ENCODE measurements at places on chromosomes 6 and 20. TPM values are rescaled to one million over a fixed set of nuclear protein-coding genes. Genes with fewer than 3 reads are reported as not detected.
A peak's percentile ranks its signal among the peaks of the same experiment; 100 is the strongest.

Gene ARMH2
- not detected for total RNA-seq

Gene COL10A1
- not detected for total RNA-seq

Gene MOG
- not detected for total RNA-seq

- peaks cover 9% of the 10 kb centered on the region for H3K4me1 ChIP-seq
- H3K36me3 ChIP-seq: no peaks in the 10 kb centered on the region
- no peaks in the 10 kb centered on the region for H3K27me3 ChIP-seq
- DNase-seq: no peak
- H3K27ac ChIP-seq: peak overlapping the region; percentile 100
Observed at GRCh38 chr6:36195471-36196112, 952 bp upstream of the BRPF3 start.

- no peak overlapping the region for H3K27ac ChIP-seq
- no peak for DNase-seq
- no peak overlapping the region for H3K4me3 ChIP-seq
- no peaks in the 10 kb centered on the region for H3K27me3 ChIP-seq
Observed at GRCh38 chr6:33724102-33725023, 12.9 kb upstream of the UQCC2 start.

- DNase-seq: no peak
- H3K27ac ChIP-seq: no peak overlapping the region
- H3K36me3 ChIP-seq: no peaks in the 10 kb centered on the region
- no peaks in the 10 kb centered on the region for H3K27me3 ChIP-seq
Observed at GRCh38 chr6:55543633-55544309, 35.2 kb downstream of the HMGCLL1 start.

DNA sequence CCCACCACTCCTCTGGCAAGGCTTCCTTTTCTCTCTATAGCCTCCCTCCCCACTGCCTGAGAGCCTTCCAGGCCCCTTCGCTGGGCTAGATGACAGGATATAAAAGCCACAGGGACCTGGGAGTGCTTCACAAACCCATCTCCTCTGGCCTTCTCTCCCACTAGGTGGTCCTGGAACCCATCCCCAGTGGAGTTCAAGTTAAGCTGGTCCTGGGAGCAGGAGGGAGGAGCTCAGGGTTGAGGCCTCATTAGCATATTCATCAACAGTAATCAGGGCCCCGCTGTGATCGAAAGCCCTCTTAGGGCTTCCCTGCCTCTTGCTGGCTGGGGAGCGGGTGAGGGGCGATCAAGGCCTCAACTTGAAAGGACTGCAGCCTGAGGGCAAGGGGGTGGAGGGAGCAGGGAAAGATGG lies 9.1 kb downstream of the EBF4 start:
- H3K4me3 ChIP-seq: no peak overlapping the region
- no peaks in the 10 kb centered on the region for H3K36me3 ChIP-seq
- no peaks in the 10 kb centered on the region for H3K27me3 ChIP-seq

DNA sequence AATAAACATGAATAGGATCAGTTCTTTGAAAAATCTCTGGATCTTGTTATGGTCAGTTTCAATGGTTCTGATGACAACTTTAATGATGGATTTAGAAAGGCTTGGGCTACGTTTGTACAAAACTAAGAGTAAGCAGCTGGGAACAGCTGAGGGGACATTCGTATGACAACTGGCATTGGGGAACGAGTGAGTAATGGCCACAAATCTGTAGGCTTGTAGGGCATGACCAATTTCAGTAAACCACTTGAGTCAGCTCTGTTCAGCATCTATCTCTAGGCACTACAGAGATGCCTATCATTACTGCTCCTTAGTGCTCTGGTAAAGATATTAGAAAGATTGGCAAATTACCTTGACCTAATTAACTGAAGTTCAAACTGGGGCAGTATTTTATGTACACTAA lies 1375.6 kb downstream of the EPHA7 start:
- H3K4me3 ChIP-seq: no peak overlapping the region
- DNase-seq: no peak
- no peak overlapping the region for H3K27ac ChIP-seq
- no peaks in the 10 kb centered on the region for H3K4me1 ChIP-seq
- no peaks in the 10 kb centered on the region for H3K27me3 ChIP-seq

- no peak overlapping the region for H3K27ac ChIP-seq
- DNase-seq: no peak
- H3K36me3 ChIP-seq: no peaks in the 10 kb centered on the region
- no peaks in the 10 kb centered on the region for H3K27me3 ChIP-seq
Observed at GRCh38 chr6:169263836-169264608, 10.4 kb upstream of the THBS2 start.

GRCh38 chr6:8875986-8876385 lies 440.6 kb upstream of the SLC35B3 start:
- no peak for DNase-seq
- H3K4me3 ChIP-seq: no peak overlapping the region
- H3K27me3 ChIP-seq: no peaks in the 10 kb centered on the region
- H3K4me1 ChIP-seq: no peaks in the 10 kb centered on the region
- no peak overlapping the region for H3K27ac ChIP-seq

All from breast epithelium (tissue), 4 donors.